ENCODE measurements at places on chromosomes 16 and 17.

DNA sequence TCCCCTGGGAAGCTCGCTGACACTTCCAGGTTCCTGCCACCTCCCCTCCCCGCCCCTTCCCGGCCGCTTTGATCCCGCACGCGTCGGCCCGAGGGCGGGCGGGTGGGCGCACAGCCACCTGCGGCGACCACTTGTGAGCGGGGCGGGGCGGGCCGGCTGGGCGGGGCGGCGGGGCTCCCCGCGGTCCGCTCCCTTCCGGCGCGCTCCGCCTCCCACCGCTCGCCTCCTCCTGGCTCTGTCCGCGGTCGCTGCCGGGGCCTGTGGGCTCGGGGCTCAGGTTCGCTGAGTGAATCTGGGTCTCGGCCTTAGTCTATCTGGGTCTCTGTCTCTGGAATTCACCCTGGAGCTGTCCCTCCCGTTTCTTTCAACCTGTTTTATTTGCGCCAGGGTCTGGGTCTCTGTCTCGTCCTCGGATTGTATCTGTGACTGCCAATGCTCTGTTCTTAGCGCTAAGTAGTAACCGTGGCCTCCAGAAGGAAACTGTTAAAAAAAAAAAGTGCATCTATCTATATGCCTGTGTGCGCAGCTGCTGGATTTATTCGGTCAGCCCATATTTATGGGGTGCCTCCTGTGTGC, 2.7 kb upstream of the HES7 start:
- peak; percentile 80 for DNase-seq

DNA sequence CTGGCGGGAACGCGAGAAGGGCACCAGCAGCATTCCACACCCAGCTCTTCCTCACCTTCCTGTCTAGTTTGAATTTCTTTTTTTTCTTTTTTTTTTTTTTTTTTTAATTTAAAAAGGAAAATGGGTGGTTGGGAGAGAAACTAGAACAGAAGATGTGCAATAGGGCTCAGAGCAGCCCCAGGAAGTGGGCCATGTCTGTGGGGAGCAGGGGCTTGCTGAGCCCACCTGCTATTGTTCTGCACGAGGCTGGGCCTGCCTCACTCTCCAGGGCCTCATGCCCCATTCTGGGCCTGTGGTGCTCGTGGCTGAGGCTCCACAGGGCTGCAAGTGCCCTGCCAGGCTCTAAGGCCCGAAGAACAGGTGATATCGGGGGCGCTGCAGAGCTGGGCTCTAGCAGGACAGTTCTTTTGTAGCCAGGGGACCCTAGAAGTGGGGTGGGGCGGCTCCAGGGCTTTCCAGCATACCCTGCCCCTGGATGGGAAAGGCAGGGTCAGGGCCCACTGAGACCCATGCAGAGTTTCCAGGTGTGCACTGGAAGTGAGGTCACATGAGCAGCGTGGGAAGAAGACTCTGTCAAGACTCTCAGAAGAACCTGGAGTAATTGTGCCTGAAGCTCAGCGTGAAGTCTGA, 12.4 kb downstream of the MRPL27 start:
- peak; percentile 44 for DNase-seq

DNA sequence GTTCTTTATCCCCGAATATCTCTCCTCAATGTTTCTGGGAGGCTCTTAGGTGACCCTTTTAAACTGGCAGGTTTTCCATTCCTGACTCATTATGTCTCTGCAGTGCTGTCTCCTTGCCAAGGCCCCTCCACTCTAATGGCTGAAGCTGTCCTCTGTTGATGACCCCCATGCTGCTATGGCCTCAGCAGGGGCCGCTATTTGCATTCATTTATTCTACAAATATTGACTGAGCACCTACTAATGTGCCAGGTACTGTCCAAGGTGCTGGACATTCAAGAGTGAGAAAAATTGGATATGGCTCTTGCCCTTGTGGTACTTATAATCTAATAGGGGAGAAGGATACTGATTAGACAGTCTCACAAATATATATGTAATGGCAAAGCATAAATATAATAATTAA, 55.4 kb downstream of the GP2 start:
- no peak for DNase-seq

DNA sequence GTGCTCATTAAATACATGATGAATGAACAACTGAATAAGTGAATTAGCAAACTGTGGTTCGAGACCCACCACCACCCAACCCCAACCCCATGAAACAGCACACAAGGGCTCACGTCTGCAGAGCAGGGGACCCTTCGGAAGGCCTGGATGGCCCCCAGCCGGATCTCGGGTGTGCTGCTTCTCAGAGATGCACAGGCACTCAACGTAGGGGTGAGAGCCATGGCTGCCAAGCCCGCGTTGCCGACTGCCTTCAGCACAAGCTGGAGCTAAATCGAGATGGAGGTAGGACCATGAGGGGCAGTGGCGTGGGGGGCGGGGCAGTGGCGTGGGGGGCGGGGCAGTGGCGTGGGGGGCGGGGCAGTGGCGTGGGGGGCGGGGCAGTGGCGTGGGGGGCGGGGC, 93.2 kb downstream of the LITAF start:
- DNase-seq: no peak

GRCh38 chr16:70757183-70757582, 43.8 kb downstream of the VAC14 start:
- DNase-seq: no peak

DNA sequence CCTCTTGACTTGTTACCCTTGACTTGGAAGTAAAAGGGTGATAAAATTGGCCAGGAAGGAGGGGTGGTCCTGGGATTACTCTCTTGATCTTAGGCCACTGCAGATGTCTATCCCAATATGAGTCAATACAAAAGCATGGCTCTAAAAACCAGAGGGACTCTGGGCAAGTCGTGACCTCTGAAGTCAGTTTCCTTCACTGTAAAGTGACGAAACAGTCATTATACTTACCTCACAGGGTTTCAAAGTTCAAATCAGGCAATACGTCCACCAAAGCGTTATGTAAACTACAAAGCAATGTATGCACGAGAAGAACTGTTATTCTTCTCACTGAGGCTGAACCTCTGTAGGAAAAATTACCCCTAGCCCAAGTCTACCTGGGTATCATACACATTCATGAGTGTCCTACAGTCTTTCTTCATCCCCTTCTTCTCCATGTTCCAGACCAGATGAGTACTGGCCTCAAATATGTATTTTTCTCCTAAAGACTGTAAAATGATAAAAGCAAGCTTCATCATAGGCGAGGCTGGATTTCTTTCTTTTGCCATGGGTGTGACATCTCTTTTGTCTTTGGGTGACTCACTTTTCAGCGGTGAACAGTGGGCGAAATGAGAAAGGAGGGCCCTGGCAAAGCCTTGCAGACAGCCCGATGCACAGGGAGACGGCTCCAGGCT, 34.5 kb upstream of the CLEC18B start:
- no peak for DNase-seq

- peak; percentile 81 for DNase-seq
Observed at GRCh38 chr16:30953511-30954124, 3.9 kb upstream of the SETD1A start.

- DNase-seq: no peak
Observed at GRCh38 chr17:13418891-13419290, 182.8 kb downstream of the HS3ST3A1 start.

DNA sequence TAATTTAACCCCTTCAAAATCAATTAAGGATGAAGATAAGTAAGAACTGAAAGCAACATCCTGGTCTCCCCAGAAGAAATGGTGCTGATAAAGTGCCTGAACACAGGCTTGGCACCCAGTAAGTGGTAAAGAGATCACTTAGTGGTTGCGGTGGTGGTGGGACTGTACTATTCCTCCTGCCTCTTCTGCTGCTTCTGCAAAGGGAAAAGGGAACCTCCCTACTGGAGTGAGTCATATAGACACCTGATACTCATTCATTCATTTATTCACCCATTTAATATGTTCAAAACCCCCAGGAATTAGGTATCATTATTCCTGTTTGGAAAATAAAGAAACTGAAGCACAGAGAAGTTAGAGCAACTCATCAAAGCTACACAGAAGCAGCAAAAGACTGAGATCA, 60.6 kb downstream of the CDYL2 start:
- DNase-seq: no peak

GRCh38 chr17:33152783-33153182, 140.3 kb downstream of the ASIC2 start:
- no peak for DNase-seq

GRCh38 chr17:82772026-82772425, 20.2 kb downstream of the TBCD start:
- DNase-seq: no peak

DNA sequence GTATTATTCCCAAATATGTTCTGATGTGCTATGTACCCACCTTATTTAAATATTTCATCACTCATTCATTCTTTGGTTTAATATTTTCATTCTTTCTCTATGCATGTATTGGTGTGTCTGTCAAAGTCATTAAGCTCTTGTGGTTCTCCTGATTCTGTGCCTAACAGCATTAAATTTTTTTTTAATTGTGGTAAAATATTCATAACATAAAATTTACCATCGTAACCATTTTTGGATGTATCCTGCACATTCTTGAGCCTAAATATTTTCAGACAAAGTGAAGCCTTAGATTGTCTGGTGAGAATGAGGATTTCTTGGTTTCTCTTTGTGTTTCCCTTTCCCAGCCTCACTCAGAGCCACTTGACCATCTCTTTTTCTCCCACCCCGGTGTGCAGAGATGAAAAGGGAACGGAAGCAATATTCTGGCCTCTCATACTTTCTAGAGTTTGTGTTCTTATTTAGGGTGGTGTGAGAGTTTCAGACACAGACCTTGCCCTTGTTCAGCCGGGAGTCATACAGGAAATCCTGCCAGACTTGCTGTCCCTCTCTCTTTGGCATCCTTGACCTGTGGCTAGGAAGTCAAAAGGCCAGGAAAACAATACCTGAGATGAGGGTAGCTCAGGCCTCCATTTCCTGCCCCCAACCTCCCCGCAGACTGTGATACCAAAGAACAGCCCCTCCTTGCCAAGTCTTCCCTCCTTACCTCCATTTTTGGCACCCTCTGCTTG, 4.9 kb downstream of the CCL5 start:
- DNase-seq: no peak

GRCh38 chr16:17321824-17322223, 148.9 kb downstream of the XYLT1 start:
- no peak for DNase-seq

DNA sequence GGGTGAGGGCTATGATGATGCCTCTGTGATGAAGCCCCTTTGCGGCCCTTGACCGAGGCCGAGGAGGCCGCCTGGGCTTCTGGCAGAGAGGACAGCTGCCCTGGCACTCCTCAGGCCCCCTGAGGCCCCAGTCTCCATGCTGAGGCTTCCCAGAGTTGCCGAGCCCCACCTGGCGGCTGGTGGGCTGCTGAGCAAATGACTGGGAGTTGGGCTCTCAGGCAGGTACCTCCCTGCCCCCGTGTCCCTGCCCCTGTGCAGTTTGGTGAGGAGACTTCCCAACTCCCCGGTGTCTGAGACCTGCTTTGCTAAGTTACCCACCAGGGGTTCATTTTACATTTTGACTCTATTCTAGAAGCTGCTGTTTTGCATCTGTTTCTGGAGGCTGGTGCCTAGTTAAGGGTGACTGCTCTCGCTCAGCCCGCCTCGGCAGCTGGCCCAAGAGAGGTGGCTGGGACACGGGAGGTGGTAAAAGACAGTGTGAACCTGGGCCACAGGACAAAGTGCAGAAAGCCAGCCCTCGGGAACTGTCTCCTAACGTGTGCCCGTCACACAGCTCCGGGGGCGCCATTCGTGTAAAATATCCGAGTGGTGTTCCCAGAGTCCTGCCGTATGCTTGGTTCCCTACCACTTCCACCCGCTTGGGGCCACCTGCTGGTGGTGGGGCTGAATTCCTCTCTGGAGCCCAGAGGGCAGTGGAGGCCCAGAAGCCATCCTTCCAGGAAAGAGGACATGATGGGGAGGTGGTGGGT, 134.5 kb downstream of the RAB11FIP4 start:
- no peak for DNase-seq

GRCh38 chr16:53985861-53986260, 281.9 kb downstream of the FTO start:
- no peak for DNase-seq

DNA sequence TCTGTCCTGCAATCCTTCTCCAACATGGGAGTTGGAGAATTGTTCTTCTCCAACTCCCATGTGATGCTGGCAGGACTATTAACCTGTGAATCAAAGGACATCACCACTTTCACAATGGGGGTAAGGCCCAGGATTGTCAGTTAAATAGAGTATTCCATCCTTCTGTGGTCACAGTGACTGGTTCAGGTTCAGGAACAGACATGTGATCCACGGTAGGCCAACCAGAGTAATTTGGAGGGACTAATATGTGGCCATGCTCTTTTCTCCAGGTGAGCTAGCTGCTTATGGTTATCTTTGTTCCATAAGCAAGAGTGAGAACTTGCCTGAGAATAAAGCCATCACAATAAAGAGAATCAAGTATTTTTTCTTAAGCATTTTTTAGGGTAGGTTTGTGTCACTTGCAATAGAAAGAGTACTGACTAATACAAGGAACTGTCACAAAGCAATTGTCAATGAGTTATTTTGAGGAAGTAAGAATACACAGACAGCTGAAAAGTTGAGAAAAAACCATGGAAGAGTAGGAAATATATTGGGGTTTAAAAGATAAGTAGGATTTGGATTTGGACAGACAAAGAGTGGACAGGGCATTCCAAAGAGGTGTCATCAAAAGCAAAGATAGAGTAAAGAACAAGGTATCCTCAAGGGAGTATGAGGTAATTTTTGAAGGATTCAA, 63.4 kb downstream of the BRIP1 start:
- DNase-seq: no peak

DNA sequence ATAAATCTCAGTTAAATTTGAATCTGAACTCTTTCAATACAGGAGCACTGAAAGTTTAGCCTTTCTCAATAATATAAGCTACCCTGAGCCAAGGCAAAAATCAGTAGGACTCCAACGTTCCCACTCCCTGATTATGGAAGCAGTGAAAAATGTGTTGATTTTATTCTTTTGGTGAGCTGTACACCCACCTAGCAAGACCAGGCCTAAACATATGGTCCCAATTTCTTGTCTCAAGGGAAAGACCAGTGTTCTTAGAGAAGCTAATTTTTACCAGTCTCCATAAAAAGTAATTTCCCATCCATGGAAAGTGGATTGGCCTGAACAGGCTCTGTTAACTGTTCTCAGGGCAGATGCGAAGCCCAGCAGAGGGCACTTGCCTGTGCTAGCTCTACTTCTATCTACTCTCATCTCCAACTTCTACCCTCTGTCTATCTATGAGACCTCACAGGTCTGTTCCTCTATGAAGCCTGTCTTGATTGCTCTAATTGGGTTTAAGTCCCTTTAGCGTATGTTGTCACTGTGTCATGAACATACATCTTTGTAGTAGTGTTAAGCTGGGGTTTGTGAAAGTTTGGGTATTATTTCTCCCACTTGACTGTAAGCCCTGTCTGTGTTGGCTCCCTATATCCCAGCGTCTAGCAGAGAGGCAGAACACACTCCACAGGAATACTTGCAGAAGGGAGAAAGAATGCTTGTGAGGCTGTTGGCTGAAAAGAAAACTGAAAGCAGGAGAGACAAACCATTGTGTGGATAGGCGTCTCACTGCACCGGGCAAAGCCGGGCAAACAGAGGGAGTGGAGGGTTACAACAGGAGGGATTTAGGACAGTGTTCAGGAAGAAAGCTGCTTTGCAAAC, 167.1 kb upstream of the MAF start:
- no peak for DNase-seq

DNA sequence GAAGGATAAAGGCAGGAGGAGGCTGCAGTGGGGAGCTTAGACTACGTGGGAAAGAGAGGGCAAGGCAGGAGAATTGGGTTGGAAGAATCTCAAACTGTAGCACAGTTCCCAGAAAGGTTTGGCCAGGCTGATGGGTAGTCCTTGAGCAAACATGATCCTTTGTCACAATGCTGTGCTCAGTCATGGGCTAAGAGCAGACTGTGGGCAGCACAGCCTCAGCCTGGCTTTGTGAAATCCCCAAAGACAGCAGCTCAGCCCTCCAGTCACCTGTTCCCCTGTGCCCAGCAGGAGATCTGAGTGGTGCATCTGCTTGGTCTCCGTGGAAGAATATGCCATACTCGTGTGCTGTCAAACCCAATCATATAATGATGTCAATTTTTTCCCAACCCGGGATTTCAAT, 10.6 kb upstream of the ENGASE start:
- DNase-seq: no peak

Measured in activated CD8-positive, alpha-beta memory T cell treated with anti-CD3 and anti-CD28 coated beads, Interleukin-2, amount 50 U/mL, for 48 hours (primary cell).